DMS79 treated with DMSO at 0.1 percent for 48 hours (cell line): ENCODE measurements at places on chromosomes 2 and 18.
A peak's percentile ranks its signal among the peaks of the same experiment; 100 is the strongest.

DNA sequence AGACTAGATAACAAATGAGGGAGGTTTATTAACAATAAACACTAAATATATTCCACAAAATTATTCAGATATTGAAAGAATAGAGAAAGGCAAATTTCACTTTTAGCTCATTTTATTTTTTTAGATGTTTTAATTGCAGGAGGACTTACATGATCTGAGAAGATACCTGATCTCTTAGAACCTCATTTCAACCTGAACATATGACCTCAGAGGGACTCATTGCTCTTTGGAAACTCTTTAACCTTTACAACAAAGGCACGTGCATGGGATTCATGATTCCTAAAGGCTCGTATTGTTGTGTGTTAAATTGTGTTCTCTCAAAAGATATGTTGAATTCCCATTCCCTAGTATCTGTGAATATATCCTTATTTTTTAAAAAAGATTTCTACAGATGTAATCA lies 35.7 kb upstream of the ITGA4 start:
- DNase-seq = no peak

GRCh38 chr2:104521247-104521646 lies 332.7 kb upstream of the POU3F3 start:
- DNase-seq = no peak

DNA sequence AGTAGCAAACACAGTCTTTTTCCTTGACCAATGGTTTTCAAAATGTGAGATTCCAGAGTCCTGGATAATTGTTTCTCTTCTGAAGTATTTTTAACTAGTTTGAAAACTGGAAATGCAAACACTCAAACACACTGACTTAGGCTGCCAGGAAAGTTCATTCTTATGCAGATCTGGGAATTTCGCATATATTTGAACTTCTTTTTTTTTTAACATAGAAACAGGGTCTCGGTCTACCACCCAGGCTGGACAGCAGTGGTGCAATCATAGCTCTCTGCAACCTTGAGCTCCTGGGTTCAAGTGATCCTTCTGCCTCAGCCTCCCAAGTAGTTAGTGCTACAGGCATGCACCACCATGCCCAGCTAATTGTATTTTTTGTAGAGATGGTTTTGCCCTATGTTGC lies 79.6 kb downstream of the DYM start:
- no peak for DNase-seq

DNA sequence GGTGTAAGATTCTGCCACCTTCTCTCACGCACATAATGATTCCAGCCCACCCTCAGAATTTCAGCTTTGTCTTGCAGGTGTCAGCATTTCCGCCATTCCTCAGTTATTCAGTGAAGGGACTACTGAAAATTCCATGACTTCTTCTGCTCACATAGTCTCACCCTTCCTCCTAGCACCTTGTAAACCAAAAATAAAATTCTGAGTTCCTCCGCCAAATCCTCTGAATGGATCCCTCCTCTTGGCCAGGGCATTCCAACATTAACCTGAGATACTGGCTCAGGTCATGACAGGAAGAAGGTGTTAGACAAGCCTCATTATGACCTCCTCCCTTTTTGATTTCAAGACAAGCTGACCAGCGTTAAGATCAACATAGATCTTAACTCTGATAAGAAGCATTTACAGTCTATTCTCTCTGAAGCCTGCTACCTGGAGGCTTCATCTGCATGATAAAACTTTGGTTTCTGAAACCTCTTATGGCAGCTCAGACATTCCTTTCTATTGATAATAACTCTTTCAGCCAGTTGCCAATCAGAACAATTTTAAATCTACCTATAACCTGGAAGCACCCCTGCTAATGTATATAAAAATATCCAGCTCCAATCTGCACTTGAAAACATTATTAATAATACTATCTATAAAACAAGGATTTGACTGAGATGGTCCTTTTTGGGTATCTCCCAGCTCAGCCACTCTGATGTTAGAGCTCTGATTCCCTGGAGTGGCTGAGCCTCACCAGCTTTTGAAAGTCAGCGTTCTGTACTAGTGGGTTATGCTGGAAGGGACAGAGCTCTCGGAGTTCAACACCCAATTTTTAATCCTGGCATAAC lies 136.4 kb upstream of the APCDD1 start:
- DNase-seq = no peak

- DNase-seq = no peak
Observed at GRCh38 chr2:12169721-12170120, 423.3 kb downstream of the LPIN1 start.

GRCh38 chr2:939936-940601 lies 10.6 kb upstream of the SNTG2 start:
- DNase-seq = no peak

- peak; percentile 20 for DNase-seq
Observed at GRCh38 chr2:231563378-231563961, 29.2 kb upstream of the TEX44 start.

GRCh38 chr18:73896685-73897084 lies 250.9 kb downstream of the FBXO15 start:
- DNase-seq = no peak

DNA sequence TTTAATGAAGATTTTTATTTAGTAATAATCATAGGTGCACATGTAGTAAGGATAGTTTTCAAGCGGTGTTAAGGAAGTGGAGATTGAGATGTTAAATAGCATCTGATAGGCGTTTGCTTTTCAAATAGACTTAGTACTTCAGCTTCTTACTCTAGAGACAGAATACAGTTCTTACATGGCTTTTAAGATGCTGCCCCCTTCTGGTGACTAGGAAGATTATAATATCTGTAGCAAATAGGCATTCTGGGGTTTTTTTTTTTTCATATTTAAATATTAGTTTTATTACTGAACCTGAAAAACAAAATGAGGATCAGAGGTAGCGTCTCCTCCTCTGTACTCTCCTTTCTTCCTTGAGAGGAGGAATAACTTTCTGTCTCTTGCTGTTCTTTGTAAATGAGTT lies 100.2 kb downstream of the AGAP1 start:
- peak; percentile 82 for DNase-seq

- DNase-seq = no peak
Observed at GRCh38 chr18:4293337-4293736, 161.8 kb downstream of the DLGAP1 start.
